ENCODE measurements at places on chromosomes 16 and 17.

DNA sequence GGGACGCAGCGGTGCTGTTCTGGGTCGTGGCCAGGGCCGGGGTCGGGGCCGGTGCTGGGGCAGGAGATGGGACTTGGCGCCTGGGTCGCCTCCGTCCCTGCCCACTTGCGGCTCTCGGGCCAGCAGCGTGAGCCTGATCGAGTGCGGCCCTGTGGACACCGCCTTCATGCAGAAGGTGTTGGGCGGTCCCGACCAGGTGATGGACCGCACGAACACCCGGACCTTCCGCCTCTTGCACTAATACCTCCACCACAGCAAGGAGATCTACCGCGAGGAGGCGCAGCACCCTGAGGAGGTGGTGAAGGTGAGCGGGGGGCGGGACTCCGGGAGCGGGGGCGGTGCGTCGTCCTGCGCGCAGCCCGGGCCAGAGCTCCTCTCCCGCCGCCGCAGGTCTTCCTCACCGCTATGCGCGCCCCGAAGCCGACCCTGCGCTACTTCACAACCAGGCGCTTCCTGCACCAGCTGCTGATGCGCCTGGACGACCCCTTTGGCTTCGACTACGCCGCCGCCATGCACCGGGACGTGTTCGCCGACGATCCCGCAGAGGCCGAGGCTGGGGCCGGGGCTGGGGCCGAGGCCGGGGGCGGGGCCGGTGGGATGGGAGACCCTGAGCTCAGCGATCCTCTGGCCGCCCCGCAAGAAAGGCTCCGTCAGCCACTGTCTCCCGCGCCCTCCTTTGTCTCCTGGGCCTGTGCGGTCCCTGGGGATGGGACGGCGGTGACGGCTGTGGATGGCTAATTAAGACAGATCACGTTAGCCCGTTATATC lies 4.5 kb upstream of the HSD17B1 start:
- H3K4me1 ChIP-seq, result no peaks in the 10 kb centered on the region
- peak; percentile 97 for DNase-seq
- no peaks in the 10 kb centered on the region for H3K27me3 ChIP-seq
- H3K27ac ChIP-seq, result no peak overlapping the region
- H3K4me3 ChIP-seq, result peak overlapping the region; percentile 56

DNA sequence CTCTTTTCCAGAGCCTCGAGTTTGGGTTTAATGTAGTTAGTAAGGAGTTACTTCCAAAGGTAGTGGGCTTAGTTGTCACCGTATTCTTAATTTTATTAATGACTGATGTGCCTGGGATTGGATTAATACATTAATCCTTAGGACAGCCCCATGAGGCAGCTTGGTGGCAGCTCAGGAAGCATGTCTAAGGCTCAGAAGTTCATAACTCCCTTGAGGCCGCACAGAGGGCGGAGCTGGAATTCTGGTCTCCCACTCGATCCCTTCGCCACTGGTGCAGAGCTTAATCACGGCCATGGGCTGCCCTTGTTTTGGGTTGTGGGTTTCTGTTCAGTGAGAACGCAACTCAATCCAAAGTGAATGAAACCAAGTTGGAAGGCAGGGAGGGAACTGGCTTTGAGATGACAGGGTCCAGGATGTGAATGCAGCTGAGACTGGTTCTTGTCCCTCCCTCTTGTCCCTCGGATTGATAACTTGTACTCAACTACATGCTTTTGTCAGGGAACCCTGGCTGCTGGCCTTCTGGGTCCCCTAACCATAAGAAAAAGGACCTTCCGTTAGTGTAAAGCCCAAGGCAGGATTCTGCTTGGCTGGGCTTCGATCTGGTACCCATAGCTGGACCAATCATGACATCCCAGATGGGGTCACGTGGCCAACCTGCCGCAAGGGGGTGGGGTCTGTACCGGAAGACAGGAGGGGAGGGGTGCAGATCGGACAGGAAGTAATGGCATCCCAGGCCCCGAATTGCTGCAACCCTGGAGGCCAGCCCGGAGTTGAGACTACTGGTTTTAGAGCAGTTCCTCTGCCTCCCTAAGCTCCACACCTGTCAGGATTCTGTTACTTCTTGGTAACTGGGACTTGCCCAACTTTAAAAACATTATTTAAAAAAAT lies 45.4 kb downstream of the SNX20 start:
- H3K27ac ChIP-seq, result no peak overlapping the region
- no peak overlapping the region for H3K4me3 ChIP-seq
- H3K27me3 ChIP-seq, result no peaks in the 10 kb centered on the region

DNA sequence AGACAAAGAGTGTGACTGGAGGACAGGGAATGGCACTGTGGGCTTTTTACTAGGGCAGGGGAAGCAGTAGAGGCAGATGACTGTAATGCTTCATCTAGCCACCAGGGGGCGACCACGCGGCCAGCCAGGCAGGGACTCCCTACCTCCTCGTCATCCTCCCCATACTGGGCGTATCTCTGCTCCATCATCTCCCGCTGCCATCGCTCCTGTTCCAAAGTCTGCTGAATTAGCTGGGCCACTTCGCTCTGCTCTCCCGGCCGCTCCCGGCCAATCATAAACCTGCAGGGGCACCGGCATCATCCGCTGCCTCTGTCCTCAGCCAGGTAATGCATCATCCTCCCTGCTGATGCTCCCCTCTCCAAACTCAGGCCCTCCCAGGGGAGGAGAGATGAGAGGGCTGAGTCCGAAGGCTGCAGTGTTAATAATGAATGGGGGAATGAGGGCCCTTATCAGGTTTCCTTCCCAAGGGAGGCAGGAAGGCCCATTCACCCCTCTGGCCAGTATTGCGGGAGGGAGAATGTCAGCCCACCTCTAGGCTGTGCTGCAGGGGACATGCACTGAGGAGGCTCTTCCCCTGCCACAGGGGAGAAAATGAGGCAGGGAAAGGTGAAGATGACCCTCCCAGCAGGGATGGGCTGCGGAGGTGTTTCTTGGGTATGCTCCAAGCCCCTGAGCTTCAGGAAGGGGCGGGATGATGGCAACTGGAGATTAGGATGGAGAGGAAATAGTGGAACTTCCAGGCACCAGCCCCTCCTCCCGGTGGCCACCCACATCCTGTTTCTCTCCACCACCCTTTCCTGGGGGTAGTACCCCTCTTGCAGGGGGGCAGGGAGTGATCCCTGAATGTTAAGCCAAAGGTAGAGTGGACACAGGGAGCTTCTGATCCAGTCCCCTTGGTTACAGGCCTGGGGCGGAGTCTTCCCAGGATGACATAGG lies 10.3 kb upstream of the SAMD14 start:
- peak; percentile 94 for DNase-seq
- no peak overlapping the region for H3K4me3 ChIP-seq
- no peaks in the 10 kb centered on the region for H3K4me1 ChIP-seq
- H3K36me3 ChIP-seq, result peaks cover 78% of the 10 kb centered on the region
- H3K27me3 ChIP-seq, result no peaks in the 10 kb centered on the region
- H3K27ac ChIP-seq, result no peak overlapping the region

- peaks cover 15% of the 10 kb centered on the region for H3K36me3 ChIP-seq
- peak overlapping the region; percentile 97 for H3K4me3 ChIP-seq
- no peaks in the 10 kb centered on the region for H3K4me1 ChIP-seq
- H3K27ac ChIP-seq, result no peak overlapping the region
- DNase-seq, result no peak
- no peaks in the 10 kb centered on the region for H3K27me3 ChIP-seq
Observed at GRCh38 chr17:81239714-81240555, 817 bp downstream of the NDUFAF8 start.

GRCh38 chr16:1768767-1769401 lies 2.5 kb downstream of the NME3 start:
- H3K27ac ChIP-seq, result no peak overlapping the region
- no peak overlapping the region for H3K4me3 ChIP-seq
- H3K27me3 ChIP-seq, result no peaks in the 10 kb centered on the region
- peaks cover 36% of the 10 kb centered on the region for H3K36me3 ChIP-seq

- H3K27me3 ChIP-seq, result no peaks in the 10 kb centered on the region
- H3K4me3 ChIP-seq, result no peak overlapping the region
- peak; percentile 43 for DNase-seq
- H3K27ac ChIP-seq, result no peak overlapping the region
Observed at GRCh38 chr17:66580184-66580955, 254.5 kb upstream of the CACNG5 start.
